ENCODE measurements at places on chromosomes 4 and X.

DNA sequence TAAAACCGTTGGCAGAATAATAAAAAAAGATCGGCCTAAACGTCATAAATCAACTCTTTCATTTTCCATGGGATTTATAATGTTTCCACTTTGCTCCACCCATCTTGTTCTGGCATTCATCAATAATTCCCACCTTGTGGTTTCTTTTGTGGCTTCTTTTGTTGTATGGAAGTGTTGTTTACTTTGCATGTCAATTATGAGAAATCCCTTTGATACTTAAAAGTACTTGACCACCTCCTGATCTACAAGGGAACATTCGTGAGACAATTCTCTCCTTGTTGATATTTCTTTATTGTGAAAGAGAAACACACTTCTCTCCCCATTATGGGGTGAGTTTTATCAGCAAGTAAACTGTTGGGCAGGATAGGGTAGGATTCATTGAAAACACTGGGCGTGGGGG lies 2.8 kb downstream of the AMELX start:
- DNase-seq, result no peak

DNA sequence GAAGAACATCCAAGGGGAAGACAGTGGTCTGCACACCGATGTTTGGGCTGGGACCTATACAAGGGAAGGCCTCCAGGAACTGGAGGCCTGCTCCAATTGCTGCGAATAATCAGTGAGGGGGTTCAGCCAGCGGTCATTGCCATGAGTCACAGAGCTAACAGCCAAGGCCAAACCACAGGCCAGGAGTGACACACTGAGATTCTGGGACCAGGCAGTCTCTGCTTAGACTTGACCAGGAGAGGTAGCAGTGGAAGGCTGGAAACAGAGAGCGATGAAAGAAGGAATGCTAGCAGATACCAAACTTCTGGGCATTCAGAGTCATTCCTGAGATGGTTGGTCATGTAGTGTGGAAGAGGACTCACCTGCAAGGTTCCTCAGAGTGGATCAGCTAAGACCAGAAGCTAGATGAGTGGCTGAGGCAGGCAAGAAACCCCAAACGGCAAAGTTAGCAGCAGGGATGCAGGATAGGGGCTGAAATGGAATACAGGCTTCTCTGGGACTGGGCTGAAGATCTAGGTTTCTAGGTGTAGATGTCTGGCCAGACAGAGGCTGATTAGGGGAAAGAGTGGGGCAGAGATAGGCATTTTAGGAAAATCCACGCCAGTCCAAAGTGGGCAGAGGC lies 54.7 kb downstream of the CNGA2 start:
- no peak for DNase-seq

DNA sequence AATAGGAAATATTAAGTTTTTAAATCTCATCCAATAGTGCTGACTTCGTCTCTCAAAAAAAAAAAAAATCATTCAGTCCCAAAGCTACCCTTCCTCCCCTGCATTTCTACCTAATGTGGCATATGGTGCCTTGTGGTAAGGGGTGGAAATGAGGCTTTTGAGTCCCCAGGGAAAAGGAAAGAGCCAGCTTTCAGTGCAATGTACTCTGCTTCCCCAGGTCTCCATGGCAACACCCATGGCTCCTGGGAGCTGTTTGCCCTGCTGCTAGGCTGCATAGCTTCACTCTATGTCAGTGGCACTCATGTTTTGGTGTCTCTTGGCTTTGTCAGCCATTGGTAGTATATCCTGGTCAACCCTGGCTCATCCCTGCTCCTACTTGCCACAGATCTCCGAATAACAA lies 175.9 kb downstream of the SLC39A8 start:
- DNase-seq, result no peak

DNA sequence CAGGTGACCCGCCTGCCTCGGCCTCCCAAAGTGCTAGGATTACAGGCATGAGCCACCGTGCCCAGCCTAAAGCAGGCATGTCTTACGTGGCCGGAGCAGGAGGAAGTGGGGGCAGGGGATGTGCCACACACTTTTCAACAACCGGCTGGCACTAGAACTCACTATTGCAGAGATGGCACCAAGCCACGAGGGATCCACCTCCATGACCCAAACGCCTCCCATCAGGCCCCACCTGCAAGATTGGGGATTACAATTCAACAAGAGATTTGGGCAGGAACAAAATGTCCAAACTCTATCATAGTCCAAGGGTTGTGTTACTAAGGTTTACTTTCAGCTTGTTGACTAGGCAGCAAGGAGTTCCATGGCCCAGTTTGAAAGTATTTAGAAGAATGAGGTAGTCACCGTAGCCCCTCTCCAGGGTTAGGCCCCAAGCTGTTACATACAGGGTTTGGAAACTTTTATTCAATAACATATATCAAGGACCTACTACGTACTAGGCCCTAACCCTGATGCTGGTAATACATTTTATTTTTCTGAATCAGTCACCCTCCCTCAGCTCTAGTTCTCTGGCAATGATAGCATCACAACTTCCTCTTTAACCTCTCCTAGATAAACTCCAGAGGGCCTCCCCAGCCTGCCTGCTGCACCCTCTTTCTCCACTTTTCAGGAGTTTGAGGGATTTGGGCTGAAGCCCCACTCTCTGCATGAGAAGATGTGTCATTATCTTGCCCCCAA lies 18.0 kb upstream of the TBC1D14 start:
- DNase-seq, result no peak

DNA sequence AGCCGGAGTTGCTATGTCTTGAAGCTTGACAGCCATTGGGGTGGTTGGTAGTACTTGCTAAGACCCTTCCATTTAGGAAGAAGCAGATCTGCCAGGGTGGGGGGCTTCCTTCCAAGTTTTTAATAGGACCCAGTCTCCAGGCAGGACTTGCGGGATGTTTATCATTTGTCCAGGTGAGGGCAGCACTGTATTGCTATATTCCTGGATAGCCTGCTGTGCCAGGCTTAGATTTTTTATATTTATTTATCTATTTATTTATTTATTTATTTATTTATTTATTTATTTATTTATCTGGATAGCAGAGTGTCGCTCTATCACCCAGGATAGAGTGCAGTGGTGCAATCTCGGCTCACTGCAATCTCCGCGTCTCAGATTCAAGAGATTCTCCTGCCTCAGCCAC lies 87.4 kb upstream of the CT45A1 start:
- no peak for DNase-seq

DNA sequence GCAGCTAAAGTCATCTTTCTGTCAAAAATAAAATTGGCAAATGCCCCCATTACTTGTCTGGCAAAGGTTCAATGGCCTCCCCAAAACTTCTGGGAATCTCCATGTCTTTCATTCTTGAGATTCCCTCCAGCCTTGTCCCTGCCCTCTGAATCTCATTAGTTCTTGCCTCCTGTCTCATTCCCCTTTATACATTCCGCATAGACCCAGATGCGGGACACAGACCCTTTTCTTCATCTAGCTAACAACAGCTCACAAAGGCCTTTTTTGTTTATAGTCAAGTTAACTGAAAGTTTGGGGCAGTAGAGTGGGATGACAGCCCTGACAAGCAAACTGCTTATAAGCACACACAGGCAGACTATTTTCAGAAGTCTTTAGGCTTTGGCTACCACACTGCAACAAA lies 306.1 kb upstream of the FAM241A start:
- no peak for DNase-seq

DNA sequence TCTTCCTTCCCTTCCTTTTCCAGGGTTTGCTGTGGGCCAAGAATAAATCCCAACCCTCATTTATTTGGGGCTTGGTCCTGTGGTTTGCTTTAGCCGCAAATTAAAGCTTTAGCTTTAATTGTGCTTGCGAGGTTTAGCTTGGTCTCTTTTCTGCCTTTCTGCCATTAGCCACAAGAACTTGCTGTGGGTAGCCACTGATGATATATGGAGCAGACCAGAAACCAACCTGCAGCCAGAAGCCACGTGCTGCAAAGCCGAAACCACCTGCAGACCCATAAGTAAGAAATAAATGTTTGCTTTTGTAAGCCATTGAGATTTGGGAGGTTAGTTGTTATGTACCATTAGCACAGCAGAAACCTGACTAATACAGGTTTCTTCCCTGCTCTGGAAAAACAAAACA lies 89.8 kb upstream of the S100G start:
- DNase-seq, result no peak

GRCh38 chr4:103928370-103928769 lies 208.6 kb upstream of the TACR3 start:
- no peak for DNase-seq

DNA sequence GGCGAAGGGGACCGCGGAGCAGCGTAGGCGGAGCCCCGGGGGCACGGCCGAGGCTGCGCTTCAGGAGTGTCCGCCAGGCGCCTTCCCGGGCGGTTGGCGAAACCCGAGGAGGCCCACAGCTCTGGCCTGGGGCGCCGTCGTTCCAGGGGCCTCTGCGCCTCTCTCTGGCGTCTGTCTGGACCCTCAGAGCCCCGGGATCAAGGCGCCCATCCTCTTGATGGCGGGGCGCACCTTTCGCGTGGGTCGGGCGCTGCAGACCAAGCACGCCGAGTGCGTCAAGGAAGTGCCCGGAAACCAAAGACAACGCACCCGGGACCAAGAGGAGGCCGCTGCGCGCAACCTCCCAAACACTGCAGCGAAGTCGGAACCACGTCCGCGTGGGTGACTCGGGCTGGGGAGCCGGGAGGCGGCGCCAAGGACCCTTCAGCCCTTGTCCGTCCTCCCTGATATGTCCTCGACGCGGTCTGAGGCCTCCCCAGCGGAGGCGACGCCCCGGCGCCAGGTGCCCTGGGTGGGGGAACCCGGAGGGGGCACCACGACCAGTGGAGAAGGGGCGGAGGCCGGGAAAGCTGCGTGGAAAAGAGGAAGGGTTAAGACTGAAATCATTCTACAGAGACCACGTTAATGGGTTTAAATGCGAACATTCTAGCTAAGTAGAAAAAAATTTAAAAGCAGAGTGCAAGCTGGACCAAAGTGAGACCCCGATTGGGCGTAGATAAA lies 9.9 kb downstream of the HMX1 start:
- no peak for DNase-seq

DNA sequence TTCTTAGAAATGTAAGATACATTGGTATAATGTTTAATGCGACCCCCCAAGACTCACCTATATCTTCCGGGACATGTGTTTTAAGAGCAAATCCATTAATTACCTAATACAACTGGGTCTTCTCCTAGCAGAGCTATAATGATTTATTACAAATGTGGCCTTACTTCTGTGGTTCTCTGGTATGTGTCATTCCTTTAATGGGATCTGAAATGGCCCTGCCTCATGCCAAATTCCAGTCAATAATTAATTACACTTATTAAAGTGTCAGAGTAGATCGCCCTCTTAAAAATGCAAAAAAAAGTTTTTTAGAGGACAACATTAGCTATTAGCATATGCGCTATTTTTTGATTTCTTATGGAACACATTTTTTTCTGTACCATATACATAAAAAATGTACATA lies 17.0 kb downstream of the HPSE start:
- DNase-seq, result no peak

- DNase-seq, result no peak
Measured at GRCh38 chr4:17165286-17165685, 266.8 kb upstream of the LDB2 start.

GRCh38 chr4:109760682-109761081 lies 30.8 kb upstream of the PLA2G12A start:
- no peak for DNase-seq

- DNase-seq, result no peak
Measured at GRCh38 chr4:54726907-54727306, 69.2 kb downstream of the KIT start.

DNA sequence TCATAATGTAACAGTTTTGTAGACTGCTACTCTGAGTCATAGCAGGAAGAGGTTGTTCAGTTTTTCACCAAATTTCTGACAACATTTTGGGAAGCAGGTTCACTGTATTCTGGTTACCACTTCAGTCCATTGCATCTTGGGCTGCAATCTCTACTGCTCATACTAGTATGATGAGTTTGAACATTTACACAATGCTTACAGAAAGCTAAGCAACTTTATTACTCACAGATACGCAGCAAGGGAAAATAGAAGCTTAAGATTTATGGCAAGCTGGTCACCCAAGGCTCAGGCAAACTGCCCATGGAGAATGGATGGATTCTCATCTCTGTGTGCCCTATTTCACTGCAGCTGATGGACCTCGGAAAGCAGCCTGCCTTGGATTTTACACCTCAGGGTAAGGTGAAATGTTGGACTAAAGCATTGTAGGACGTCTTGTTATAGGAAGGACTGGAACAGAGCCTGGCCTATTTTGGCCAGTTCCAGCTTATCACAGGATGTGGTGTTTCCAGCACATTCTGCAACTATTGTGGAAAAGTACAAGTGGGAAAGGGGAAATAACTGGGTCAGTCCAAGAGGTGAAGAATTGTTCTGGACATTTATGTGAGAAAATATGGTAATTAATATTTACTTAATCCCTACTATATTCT lies 887.1 kb upstream of the AGA start:
- no peak for DNase-seq

DNA sequence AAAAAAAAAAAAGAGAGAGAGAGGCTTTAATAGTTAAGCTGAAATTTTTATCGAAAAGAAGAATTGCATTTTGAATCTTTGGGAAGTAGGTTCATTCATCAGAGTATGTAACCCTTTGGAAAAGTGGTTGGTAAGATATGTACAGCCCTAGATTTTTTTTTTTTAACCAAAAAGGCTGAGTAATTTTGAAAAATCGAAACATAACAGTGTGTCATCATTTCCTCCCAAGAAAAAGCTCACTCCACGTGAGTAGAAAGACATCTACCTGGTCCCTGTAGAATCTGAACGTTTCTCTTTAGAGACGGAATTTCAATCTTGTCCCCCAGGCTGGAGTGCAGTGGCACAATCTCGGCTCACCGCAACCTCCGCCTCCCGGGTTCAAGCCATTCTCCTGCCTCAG lies 16.2 kb downstream of the SHOX start:
- DNase-seq, result no peak

DNA sequence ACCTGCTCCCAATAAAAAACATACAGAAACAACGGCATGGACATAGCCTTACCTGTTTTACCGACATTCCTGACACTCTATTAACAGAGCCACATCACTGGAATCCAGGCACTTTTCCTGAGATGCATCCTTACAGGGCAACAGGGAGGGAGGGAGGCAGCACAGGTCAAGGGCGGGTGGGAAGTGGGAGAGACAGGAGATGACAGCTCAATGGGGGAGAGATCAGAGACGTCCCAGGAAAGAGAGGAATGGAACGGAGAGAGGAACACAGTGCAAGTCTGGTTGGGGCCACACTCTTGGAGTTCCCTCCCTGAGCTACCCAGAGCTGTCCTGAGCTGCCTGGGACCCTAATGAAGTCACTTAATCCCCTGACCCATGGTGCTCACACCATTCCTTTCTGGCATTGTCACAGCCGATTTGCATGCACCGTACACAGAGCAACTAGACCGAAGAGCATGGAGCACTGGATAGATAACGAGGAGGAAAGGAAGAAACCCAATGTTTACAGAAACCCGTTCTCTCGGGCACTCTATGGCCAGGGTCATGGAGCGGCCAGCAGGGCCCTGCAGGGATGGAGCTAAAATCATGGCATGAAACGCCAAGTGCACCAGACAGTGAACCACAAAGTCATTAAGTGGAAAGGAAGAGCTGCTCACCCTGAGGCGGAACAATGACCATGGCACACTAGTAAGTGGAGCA lies 93.1 kb downstream of the NSUN7 start:
- DNase-seq, result no peak

- no peak for DNase-seq
Measured at GRCh38 chr4:71609167-71609566, 174.7 kb downstream of the GC start.

- no peak for DNase-seq
Measured at GRCh38 chr4:169311643-169312365, 41.0 kb upstream of the SH3RF1 start.

Data from stimulated activated naive CD4-positive, alpha-beta T cell (primary cell).